ENCODE measurements at places on chromosomes 13 and 19. TPM values are rescaled to one million over a fixed set of nuclear protein-coding genes. Genes with fewer than 3 reads are reported as not detected.

Gene TMEM238
- total RNA-seq = 10.0 TPM

DNA sequence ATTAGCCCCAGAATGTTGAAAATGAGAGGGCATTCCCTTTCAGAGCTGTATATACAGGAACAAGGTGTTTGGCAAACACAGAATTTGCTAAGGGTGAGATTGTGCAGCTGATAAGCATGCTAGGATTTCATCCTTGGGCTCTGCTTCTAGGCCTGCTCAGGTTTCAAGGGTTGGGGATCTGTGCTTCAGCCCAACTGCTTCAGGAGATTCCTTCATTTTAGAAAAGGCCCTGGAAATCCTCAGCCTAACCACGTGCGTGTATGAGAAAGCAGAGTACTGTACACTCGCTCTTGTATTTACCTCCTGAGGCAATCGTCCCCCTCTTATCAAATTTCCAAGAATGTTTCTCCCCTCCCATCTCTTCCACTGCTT, 291.6 kb upstream of the ARGLU1 start:
- DNase-seq = no peak

Gene ZNF836
- total RNA-seq = 45.7 TPM

Gene HSPB6
- not detected for total RNA-seq

- DNase-seq = no peak
Observed at GRCh38 chr13:49622174-49622946, 5.9 kb upstream of the ARL11 start.

- no peak for DNase-seq
Observed at GRCh38 chr19:33214596-33214995, 11.1 kb downstream of the SLC7A10 start.

DNA sequence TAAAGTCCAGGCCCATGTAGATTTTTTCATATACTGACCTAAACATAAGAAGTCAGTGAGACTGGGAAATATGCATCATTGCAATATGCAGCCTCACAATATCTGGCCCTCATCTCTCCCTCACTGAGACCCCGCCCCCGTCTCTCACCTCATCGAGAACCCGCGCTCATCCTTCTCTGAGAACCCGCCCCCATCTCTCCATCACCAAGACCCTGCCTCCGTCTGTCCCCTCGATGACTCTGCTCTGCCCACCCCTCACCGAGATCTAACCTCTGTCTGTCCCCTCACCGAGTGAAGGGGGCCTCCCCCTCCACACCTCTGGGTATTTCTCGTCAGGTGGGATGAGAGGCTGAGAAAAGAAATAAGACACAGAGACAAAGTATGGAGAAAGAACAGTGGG, 20.5 kb upstream of the ZNF846 start:
- no peak for DNase-seq

DNA sequence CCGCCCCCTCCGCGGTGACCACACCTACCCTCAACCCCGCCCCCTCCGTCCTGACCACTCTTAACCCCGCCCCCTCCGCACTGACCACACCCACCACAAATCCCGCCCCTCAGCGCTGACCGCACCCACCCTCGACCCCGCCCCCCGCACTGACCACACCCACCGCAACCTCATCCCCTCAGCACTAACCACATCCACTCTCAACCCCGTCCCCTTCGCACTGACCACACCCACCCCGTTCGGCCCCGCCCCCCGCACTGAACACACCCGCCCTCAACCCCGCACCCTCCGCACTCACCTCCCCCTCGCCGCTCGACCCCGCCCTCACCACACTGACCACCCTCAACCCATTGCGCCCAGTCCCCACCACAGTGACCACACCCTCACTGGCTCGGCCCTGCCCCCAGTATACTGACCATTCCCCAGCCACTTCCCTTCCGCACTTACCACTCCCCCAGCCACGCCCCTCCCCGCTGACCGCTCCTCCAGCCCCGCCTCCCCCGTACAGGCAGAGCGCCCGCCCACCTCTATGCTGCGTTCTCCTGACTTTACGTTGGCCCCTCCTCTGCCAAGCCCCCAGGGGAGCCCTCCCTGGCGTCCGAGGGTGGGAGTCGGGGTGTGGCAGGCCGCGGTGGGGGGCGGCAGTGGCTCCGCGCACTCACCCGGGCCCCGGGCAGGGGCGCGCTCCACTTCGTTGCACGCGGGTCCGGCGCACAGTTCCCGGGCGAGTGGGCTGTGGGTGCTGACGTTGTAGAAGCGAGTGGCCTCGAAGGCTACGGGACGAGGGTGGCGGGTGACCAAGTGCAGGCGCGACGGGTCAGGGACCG, 8.4 kb downstream of the F2RL3 start:
- peak; percentile 55 for DNase-seq

DNA sequence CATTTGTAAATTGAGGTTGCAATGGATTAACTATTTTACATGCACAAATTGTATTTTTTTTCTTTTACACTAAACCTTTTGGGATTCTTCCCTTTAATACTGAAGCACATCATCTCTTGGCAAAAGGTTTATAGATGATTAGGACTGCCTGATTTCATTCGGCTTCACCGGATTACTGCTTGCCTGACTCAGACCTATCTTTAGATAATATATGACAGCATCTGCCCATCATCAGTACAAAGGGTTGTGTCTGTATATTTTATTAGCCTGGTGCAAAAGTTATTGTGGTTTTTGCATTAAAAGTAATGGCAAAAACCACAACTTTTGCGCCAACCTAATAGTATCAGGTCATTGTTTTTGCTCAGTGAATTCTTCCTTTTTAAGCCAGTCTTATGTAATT, 316.2 kb upstream of the HTR2A start:
- no peak for DNase-seq

DNA sequence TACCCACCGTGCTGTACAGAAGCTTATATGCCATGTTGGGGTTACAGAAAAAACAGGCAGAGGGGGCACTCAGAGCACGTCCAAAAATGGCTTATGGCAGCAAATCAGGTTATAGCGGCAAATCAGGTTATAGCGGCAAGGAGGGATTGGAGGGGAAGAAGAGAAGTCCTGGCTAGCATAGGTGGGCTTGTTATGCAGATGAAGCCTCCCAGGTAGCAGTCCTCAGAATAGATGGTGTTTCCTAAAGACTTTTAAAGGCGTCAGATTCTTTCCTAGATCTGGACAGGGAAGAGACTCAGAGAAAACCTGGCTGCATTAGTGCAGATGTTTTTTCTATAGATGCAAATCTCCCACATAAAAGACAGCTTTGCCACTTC, 19.8 kb upstream of the PLEKHF1 start:
- DNase-seq = no peak

- DNase-seq = no peak
Observed at GRCh38 chr13:92300651-92301050, 902.2 kb downstream of the GPC5 start.

DNA sequence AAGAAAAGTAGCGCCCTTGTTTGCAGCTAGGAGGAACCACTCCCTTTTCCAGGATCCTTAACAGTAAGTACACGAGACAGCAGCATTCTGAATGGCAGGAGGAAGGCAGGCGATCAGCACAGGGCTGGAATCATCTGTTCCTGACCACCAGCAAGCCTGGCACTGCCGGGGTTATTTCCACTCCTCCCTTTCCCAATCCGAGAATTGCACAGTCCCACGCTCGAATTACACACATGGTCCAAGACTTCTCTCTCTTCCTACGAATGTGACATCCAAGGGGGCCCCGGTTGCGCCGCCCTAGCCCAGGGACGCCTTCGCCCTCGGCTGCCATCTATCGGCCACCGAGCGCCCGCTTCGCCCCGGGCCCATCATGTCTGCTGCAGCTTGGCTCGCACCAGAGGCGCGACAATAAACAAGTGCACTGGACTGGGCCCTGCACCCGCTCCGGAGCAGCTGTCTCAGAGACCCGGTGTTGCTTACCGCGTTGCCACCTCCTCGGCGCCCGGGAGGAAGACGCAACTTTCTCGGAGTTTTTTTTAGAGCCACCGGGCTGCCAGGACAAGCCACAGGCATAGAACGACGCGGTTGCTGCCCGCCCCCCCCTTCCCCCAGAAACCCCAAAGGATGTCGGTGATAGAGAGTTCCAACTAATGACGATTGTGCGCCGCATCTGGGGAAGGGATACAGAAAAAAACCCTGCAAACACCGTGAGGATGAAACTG, at the start of gene SLITRK5:
SLITRK5 (plus strand) TSS at position 341 of the 722 bp plus-strand sequence. CDS start 4,018 bp downstream, outside the sequence.
- peak; percentile 39 for DNase-seq

DNA sequence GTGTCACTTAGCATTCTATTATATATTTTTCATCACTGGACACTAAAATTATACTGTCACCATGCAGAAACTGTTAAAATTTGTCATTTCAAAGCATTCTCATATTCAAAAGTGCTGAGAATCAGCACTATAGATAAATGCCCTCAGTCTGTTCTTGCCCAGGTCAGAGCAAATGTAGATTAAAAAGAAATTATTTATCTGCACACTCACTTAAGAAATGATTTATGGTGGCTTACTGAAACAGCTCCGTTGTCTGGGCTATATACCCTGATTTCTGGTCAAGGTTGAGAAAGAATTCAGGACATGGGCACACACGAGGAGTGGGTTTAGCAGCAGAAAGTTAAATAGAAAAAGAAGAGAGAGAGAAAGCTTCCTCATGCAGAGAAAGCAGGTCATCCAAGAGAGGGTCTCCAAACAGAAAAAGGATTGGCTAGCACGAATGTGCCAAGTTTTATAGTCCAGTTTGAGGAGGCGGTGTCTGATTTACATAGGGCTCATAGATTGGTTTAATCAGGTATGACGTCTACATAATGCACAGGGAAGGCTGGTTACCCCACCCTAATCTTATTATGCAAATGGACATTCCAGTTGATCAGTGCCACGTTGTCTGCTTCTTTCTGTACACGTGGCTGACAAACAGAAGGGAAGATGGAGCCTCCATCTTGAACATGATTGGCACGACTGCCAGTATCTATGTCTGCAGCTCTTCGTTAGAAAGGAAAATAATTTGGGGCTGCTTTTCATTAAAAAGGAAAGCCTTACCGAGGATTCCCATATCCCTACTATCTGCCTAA, 47.3 kb upstream of the N4BP2L1 start:
- DNase-seq = no peak

DNA sequence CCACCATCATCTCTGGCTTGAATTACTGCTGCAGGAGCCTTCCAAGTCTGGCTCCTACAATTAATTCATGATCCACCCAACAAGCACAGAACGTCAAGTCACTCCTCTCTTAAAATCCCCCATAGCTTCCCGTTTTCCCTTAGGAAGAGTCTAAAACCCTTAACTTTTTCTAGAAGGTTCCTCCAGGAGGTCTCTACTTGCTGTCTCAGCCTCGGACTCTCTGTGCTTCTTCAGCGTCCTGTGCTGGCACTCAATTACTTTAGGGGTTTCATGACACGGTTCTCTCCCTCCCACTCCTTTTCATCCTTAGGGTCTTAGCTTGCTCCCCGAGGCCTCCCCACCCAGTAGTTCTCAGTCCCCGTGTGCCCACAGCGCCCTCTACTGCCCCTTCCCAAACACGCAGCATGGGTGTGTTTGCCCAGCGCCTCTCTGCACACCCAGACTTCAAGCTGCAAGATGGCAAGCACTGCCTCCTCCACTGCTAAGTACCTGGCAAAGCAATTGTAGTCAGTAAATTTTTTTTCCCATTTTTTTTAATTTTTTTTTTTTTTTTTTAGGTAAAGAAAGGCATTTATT, 25.8 kb upstream of the MAP3K10 start:
- peak; percentile 62 for DNase-seq

Gene ASF1B
- total RNA-seq = 4.6 TPM

Gene ACOD1
- total RNA-seq = not detected

DNA sequence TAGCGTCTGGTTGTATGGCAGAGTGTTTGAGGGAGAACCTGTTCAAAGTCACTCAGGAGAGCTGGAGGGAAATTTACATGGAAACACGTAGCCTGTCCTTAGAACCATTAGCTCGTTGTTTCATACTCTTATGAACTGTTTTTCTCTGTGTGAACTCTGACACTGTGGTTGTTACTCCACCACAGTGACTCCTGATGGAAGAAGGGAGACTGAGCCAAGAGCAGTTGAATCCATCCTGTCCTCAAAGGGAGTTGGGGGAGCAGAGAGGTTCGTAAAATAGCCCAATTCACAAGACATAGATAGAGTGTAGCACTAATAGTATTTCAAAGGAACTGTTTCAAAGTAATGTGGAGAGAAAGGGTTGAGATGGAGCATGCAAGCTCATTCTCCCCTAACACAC, 964.8 kb downstream of the PCDH9 start:
- DNase-seq = no peak

Gene SULT2A1
- total RNA-seq = not detected

Data from naive thymus-derived CD8-positive, alpha-beta T cell (primary cell).